ENCODE measurements at places on chromosomes 7 and 10. TPM values are rescaled to one million over a fixed set of nuclear protein-coding genes. Genes with fewer than 3 reads are reported as not detected.
A peak's percentile ranks its signal among the peaks of the same experiment; 100 is the strongest.

Gene BUD31
- total RNA-seq, result 18.5 TPM

Gene HMX2
- not detected for total RNA-seq

Gene PRTFDC1
- 3.1 TPM for total RNA-seq

Gene SPDYE2
- 0.08 TPM for total RNA-seq

GRCh38 chr7:19772841-19773760 lies at the start of gene TMEM196:
TMEM196 (minus strand) TSS chr7:19773617; CDS start chr7:19772696, 921 bp downstream.
- no peak within 1 kb of the TSS for H3K27ac ChIP-seq
- no peaks in the 10 kb centered on the region for H3K4me1 ChIP-seq
- H3K36me3 ChIP-seq, result no peaks in the 10 kb centered on the region
- peaks cover 8% of the 10 kb centered on the region for H3K27me3 ChIP-seq
- H3K4me3 ChIP-seq, result no peak within 1 kb of the TSS

DNA sequence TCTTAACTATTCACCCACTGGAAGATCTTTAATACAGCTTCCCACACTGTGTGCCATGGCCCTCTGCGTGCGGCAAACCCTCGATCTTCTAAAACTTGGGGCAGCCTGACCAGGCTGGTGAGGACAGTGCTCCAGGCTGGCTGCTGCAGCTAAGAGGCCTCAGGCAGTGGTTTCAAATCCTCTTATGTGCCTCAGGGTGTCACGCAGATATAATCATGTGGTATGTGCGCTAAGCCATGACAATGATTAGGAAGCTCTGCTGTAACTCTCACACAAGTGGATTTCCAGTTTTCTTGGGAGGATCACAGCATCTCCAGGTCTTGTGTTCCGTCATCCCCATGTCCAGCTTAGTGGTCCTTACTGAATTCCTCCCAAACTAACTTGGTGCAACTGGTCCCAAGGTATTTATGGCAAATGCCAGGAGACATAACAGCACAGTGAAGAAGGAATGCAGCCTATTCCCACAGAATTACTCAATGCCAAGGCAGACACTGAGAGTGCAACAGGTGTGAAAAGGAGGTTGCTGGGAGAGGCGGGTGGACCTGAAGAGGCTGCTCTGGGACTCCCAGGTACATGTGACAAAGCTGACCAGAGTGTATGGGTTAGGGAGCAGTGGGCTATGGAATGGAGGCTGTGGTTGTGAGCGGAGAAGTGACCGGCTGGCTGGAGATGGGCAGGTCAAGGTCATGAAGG lies 2.3 kb downstream of the HPS1 start:
- no peaks in the 10 kb centered on the region for H3K27me3 ChIP-seq
- H3K4me3 ChIP-seq, result no peak overlapping the region
- peaks cover 11% of the 10 kb centered on the region for H3K4me1 ChIP-seq
- H3K36me3 ChIP-seq, result no peaks in the 10 kb centered on the region

- no peaks in the 10 kb centered on the region for H3K27me3 ChIP-seq
- no peak for DNase-seq
- H3K4me3 ChIP-seq, result no peak overlapping the region
These were observed 19.8 kb downstream of the KBTBD2 start for GRCh38 chr7:32871624-32872371.

GRCh38 chr10:30606313-30606712 lies 23.2 kb downstream of the LYZL2 start:
- no peak for DNase-seq
- H3K36me3 ChIP-seq, result no peaks in the 10 kb centered on the region
- H3K27ac ChIP-seq, result peak overlapping the region; percentile 90
- H3K4me3 ChIP-seq, result no peak overlapping the region
- no peaks in the 10 kb centered on the region for H3K27me3 ChIP-seq
- H3K4me1 ChIP-seq, result peaks cover 23% of the 10 kb centered on the region

GRCh38 chr7:99218406-99219184 lies 10.7 kb upstream of the KPNA7 start:
- no peak for DNase-seq
- no peak overlapping the region for H3K4me3 ChIP-seq
- no peaks in the 10 kb centered on the region for H3K27me3 ChIP-seq
- H3K27ac ChIP-seq, result no peak overlapping the region
- no peaks in the 10 kb centered on the region for H3K4me1 ChIP-seq

DNA sequence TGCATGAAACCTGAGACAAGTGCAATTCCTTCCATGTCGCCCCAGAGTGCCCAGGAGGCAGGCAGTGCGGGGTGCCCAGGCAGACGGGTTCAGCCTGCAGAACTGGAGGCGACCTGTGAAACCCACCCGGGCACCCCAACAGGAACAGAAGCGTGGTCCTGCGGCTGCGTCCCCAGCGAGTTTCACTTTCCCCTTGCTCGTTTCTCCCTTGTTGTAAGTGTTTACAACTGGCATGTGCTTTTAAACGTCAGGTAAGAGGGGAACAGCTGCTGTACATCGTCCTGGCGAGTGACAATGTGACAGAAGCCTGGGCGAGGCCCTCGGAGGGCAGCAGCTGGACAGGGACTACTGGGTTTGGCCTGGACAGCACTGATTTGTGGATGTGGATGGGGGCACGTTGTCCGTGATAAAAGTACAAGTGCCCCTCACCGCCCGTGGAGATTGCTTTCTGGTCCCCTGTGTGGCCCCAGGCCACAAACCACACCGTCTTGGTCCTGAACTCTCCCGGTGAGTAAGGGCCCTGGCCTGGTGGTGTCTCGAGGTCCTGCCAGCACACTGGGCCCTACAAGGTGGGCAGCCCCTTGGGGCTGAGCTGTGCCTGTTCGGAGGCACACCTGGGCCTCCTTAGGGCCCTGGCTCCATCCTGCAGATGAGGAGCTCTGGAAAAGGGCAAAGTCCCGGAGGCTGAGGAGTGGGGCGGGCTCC lies 4.0 kb downstream of the VENTX start:
- H3K36me3 ChIP-seq, result no peaks in the 10 kb centered on the region
- H3K4me3 ChIP-seq, result no peak overlapping the region
- no peak overlapping the region for H3K27ac ChIP-seq

DNA sequence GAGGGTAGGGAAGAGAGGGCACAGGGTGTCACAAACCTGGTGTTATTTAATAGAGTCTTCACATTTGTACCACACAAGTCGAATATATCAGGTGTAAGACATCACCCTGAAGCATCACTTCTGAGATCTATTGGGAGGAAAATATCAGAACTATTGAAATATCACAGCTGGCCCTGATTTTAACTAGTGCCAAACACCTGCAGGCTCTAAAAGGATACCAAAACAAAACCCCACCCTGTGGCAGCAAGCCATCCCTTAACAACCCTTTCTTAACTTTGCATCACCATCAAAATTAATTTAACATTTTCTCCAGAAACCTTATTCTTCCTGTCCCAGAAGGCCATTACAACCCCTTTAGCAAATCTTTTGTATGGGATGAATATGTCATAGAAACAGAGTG lies 365.4 kb downstream of the SUGCT start:
- no peaks in the 10 kb centered on the region for H3K4me1 ChIP-seq
- H3K36me3 ChIP-seq, result no peaks in the 10 kb centered on the region
- DNase-seq, result no peak
- H3K4me3 ChIP-seq, result no peak overlapping the region
- no peaks in the 10 kb centered on the region for H3K27me3 ChIP-seq
